ENCODE measurements at places on chromosomes 7 and 10. TPM values are rescaled to one million over a fixed set of nuclear protein-coding genes. Genes with fewer than 3 reads are reported as not detected.

Gene TMEM72
- not detected for polyA plus RNA-seq

DNA sequence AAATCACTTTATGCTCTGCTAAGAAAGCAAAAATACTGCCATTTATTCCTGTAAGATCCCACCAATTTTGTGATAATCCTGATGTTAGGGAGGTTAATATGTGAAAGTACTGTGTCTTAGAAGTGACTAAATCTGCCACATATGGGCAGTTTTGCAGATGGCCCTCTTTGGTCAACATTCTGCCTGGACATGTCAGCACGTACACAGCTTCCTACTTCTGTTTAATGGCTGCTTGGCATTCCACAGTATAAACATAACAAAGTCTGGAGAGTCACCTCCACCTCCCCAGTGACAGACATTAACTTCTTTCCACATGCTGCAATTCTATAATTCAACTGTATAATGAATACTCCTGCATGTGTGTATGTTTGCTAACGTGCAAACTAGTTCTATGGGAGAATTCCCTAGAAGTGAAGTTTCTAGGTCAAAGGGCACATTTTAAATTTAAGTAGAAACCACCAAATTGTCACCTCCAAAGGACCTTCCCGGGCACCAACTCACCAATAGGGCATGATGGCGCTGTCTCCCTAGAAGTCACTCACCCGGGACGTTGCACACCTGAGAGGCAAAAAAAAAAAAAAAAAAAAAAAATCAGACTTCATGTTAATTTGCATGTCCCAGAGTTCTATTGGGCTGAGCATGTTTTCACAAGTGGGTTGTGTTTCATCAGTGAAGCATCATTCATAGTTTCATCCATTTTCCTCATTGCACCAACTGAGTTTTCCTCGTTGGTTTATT lies 38.9 kb downstream of the MKI67 start:
- no peak for DNase-seq

GRCh38 chr7:27143023-27143949 lies at the start of gene HOXA5:
Gene HOXA5, minus strand, starts transcription at chr7:27143681. Its CDS starts 74 bp downstream, at chr7:27143607.
- DNase-seq, result peak; percentile 89

Gene TMEM140
- polyA plus RNA-seq, result 0.48 TPM

- DNase-seq, result no peak
Measured at GRCh38 chr7:151757274-151757673, 119.6 kb downstream of the PRKAG2 start.

DNA sequence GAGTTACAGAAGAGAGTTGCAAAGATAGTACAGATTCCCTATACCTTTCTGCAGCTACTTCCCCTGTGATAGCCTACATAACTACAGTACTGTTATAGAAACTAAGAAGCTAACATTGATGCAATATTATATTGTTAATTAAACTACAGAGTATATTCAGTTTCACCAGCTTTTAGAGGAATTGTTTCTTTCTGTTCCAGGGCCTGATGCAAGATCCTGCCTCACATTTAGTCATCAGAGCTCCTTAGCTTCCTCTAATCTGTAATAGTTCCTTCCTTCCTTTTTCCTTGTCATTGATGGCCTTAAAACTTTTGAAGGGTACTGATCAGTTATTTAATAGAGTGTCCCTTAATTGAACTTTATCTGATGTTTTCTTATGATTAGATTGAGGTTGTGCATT lies 56.8 kb downstream of the SDHAF3 start:
- no peak for DNase-seq

DNA sequence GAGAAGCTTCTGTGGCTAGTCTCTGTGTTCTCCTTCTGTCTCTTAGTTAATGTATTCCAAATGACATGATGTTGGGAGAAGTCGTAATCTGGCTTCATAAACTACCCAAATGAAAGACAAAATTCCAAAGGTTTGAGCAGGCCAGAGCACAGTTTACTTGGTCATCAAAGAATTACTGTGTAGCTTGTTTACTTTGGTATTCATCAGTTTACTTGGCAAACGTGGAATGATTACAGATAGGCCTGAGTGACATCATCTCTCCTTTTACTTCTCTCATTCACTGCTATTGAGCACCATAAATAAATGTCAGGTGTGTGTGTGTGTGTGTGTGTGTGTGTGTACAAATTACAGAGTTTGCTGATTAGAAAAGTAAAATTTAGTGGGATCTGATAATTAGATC lies 327.3 kb downstream of the PHTF2 start:
- DNase-seq, result no peak
